Naive thymus-derived CD8-positive, alpha-beta T cell (primary cell): ENCODE measurements at places on chromosomes 3 and 15. TPM values are rescaled to one million over a fixed set of nuclear protein-coding genes. Genes with fewer than 3 reads are reported as not detected.

The MB21D2 gene
- 1.0 TPM for total RNA-seq

GRCh38 chr15:74957476-74958035 is 984 bp upstream of the RPP25 start:
- no peak for DNase-seq
- H3K27me3 ChIP-seq: peaks cover 32% of the 10 kb centered on the region
- no peak overlapping the region for H3K27ac ChIP-seq
- peak overlapping the region; percentile 71 for H3K4me3 ChIP-seq
- no peaks in the 10 kb centered on the region for H3K36me3 ChIP-seq
- H3K4me1 ChIP-seq: peaks cover 9% of the 10 kb centered on the region

The PLSCR5 gene
- not detected for total RNA-seq

- no peak overlapping the region for H3K27ac ChIP-seq
- no peaks in the 10 kb centered on the region for H3K27me3 ChIP-seq
- H3K4me1 ChIP-seq: peaks cover 12% of the 10 kb centered on the region
- no peak overlapping the region for H3K4me3 ChIP-seq
Measured at GRCh38 chr3:50655009-50655830, 19.5 kb upstream of the DOCK3 start.

The LSAMP gene
- not detected for total RNA-seq

GRCh38 chr3:147405231-147406027 is 914 bp downstream of the ZIC4 start:
- no peak overlapping the region for H3K4me3 ChIP-seq
- no peak overlapping the region for H3K27ac ChIP-seq
- peaks cover 11% of the 10 kb centered on the region for H3K4me1 ChIP-seq
- DNase-seq: no peak
- peaks cover 27% of the 10 kb centered on the region for H3K36me3 ChIP-seq

GRCh38 chr3:16728770-16729745 is 123.8 kb upstream of the DAZL start:
- H3K27ac ChIP-seq: no peak overlapping the region
- H3K36me3 ChIP-seq: peaks cover 31% of the 10 kb centered on the region
- H3K27me3 ChIP-seq: no peaks in the 10 kb centered on the region
- H3K4me1 ChIP-seq: no peaks in the 10 kb centered on the region
- H3K4me3 ChIP-seq: no peak overlapping the region

GRCh38 chr3:167996514-167996913 is 99.2 kb downstream of the GOLIM4 start:
- no peaks in the 10 kb centered on the region for H3K36me3 ChIP-seq
- no peak for DNase-seq
- no peaks in the 10 kb centered on the region for H3K4me1 ChIP-seq
- H3K27me3 ChIP-seq: no peaks in the 10 kb centered on the region
- no peak overlapping the region for H3K4me3 ChIP-seq

The TTLL13 gene
- total RNA-seq: 0.71 TPM

GRCh38 chr3:53813229-53813628 is 33.0 kb downstream of the CHDH start:
- H3K27me3 ChIP-seq: peaks cover 8% of the 10 kb centered on the region
- DNase-seq: no peak
- no peaks in the 10 kb centered on the region for H3K36me3 ChIP-seq
- H3K4me3 ChIP-seq: no peak overlapping the region
- H3K4me1 ChIP-seq: no peaks in the 10 kb centered on the region

DNA sequence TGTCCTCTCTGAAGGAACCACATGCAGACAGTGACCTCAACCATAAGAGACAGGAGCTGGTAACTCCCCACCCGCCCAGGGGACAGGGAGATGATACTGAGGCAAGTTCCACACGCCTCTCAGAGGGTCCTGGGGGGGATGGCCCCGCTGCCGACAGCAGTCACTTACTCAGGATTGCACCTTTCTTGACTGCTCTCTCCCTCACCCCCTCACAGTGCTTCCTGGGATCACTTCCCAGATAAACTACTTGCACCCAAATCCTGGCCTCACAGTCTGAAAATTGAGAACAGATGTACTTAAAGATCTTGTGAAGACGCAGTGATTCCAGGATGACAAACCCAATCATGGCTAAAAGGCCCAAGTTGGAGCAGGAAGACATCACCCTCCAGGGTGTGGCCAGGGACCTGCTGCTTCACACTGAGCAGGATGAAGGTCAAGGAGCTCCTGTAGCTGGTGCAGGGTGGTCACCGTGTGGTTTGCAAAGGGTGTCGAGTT is 207.6 kb downstream of the ADAMTS17 start:
- H3K27me3 ChIP-seq: no peaks in the 10 kb centered on the region
- no peaks in the 10 kb centered on the region for H3K4me1 ChIP-seq
- no peak for DNase-seq
- H3K4me3 ChIP-seq: no peak overlapping the region
- H3K27ac ChIP-seq: no peak overlapping the region
- H3K36me3 ChIP-seq: peaks cover 4% of the 10 kb centered on the region

- H3K27me3 ChIP-seq: no peaks in the 10 kb centered on the region
- no peak for DNase-seq
- no peak overlapping the region for H3K4me3 ChIP-seq
Measured at GRCh38 chr15:47511261-47511660, 206.0 kb upstream of the SEMA6D start.

GRCh38 chr3:167967257-167968036 is 128.3 kb downstream of the GOLIM4 start:
- no peak overlapping the region for H3K4me3 ChIP-seq
- H3K36me3 ChIP-seq: no peaks in the 10 kb centered on the region
- peaks cover 2% of the 10 kb centered on the region for H3K4me1 ChIP-seq
